ENCODE measurements at places on chromosomes 7 and 10.

GRCh38 chr7:150410680-150411346 lies 31.7 kb downstream of the ZNF775 start:
- DNase-seq, result no peak

GRCh38 chr10:30928742-30929141 lies 102.9 kb downstream of the ZNF438 start:
- DNase-seq, result no peak

GRCh38 chr7:123220396-123220795 lies 20.6 kb upstream of the SLC13A1 start:
- no peak for DNase-seq

- no peak for DNase-seq
Measured at GRCh38 chr10:12597788-12598765, 248.7 kb downstream of the CAMK1D start.

- no peak for DNase-seq
Measured at GRCh38 chr7:13159467-13160184, 472.2 kb downstream of the ARL4A start.
